ENCODE measurements at places on chromosomes 4 and X.

DNA sequence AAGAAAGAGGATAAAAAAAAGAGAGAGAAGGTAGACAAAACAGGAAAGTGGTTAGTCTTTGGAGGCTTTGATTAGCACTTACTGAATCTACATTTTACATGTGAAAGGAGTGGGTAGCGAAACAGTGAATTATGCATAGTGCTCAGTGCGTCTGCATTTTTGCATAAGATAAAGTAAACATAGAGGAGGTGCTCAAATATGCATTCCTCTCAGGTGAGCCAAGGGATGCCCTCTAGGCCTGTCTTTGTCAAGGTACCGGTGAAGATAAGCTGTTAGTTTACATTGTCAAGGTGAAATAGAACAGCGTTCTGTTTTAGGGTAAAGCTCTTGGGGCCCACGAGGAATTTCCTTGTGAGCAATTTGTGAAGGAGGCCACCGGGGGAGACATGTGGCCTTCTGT, 260.6 kb downstream of the TRIML1 start:
- DNase-seq, result no peak

- no peak for DNase-seq
These were observed 23.0 kb downstream of the GRXCR1 start for GRCh38 chr4:42915484-42915883.

- no peak for DNase-seq
These were observed 277.1 kb upstream of the DIAPH2 start for GRCh38 chrX:96407501-96407900.

- DNase-seq, result no peak
These were observed 979 bp upstream of the SLC9A6 start for GRCh38 chrX:135984256-135984655.

DNA sequence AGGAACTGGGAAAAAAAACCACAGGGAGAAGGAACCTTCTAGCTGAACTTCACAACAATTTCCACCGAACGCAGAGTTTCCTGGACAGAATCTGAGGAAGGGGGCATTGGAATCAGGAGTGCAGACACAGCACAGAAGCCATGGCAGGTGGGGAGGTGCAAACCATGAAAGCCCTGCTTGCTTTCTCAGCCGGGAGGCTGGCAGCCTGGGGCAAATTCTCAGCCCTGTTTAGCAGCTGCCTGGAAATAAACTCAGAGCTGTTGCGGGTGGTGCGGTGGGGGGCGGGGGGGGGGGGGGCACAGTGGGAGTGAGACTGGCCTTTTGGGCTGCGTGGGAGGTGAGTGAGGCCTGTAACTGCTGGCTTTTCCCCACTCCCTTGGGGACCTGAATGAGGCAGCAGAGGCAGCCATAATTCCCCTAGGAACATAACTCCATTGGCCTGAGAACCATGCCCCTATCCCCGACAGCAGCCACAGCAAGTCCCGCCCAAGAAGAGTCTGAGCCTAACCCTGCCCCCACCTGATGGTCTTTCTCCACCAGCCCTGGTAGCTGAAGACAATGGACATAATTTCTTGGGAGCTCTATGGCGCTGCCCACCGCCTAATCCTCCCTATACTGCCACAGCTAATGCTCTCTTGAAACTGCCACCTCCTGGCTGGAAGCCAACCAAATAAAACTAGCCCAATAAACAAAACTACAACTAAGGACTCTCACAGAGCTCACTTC, 176.3 kb downstream of the FAM13A start:
- DNase-seq, result peak; percentile 60

DNA sequence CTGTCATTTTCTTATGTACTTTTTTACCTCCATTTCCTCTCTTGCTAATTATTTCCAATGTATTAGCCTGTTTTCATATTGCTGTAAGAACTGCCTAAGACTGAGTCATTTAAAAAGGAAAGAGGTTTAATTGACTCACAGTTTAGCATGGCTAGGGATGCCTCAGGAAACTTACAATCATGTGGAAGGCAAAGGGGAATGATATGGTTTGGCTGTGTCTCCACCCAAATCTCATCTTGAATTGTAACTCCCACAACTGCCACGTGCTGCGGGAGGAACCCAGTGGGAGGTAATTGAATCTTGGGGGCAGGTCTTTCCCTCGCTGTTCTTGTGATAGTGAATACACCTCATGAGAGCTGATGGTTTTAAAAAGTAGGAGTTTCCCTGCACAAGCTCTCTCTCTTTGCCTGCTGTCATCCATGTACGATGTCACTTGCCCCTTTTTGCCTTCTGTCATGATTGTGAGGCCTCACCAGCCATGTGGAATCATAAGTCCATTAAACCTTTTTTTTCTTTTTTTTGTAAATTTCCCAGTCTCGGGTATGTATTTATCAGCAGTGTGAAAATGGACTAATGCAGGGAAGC, 870.0 kb upstream of the INTU start:
- DNase-seq, result no peak

GRCh38 chr4:165209796-165210195, 2.4 kb downstream of the KLHL2 start:
- DNase-seq, result no peak

DNA sequence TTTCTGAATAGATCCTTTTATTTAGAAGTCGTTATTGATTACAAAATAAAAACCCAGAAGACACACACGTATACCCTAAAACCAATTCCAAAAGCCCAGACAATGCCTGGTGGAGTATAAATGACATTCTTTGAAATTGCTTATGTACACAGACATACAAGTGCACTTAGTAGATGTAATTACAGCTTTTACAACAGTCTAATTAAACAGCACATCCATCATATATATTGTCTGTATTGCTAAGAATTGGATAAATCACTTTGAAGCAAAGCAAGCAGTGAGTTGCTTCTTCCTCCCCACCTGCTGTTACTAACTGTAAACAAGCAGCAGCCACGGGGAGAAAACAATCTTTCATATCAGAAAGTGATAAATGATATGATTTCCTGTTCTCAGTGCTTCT, 645.7 kb downstream of the TLL1 start:
- peak; percentile 90 for DNase-seq

- no peak for DNase-seq
These were observed 41.2 kb downstream of the LAS1L start for GRCh38 chrX:65493431-65493830.

- no peak for DNase-seq
These were observed 367.6 kb downstream of the ARHGAP24 start for GRCh38 chr4:85842540-85842939.

GRCh38 chr4:1512738-1513660, 106.8 kb upstream of the NKX1-1 start:
- no peak for DNase-seq

GRCh38 chrX:118521435-118521834, 25.8 kb downstream of the DOCK11 start:
- no peak for DNase-seq

DNA sequence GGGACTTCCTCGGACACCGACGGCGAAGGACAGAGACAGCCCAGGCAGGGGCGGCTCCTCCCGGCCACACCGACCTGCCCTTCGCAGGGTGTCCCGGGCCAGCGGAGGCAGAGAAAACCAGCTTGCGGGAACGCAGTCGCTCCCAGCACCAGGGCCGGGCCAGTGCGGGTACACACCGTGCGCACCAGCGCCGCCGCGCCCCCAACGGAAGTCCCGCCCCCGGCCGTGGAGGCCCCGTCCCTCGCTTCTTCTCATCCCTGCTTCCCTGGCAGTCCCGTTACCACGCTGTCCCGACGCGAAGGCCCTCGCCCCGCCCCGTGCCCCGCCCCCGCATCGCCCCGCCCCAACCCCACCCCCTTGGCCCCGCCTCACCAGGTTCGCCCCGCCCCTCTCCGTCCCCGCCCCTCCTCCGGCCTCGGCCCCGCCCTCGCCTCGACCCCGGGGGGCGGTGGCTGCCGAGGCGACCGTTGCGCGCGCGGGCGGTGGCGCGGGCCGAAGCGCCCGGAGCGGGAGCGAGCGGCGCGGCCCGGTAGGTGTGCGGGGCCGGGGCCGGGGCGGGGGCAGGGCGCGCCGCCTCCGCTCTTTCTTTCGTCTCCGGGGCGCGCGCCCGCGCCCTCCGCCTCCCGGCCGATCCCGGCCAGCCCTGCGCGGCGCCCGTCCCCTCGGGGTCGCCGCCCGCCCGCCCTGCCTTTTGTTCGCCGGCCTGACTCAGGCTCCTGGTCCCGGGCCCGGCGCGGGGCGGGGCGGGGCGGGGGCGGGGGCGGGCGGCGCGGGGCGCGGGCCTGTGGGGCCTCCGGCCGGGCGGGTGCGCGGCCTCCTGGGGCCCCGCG, at the start of gene RGS12:
Gene RGS12, plus strand, starts transcription at position 451 of the 830 bp plus-strand sequence. CDS start 23,150 bp downstream, outside the sequence.
- DNase-seq, result peak; percentile 94

GRCh38 chr4:87310691-87311335, 11.9 kb downstream of the HSD17B13 start:
- no peak for DNase-seq

- DNase-seq, result no peak
These were observed 208.2 kb upstream of the PSAPL1 start for GRCh38 chr4:7642741-7643458.

DNA sequence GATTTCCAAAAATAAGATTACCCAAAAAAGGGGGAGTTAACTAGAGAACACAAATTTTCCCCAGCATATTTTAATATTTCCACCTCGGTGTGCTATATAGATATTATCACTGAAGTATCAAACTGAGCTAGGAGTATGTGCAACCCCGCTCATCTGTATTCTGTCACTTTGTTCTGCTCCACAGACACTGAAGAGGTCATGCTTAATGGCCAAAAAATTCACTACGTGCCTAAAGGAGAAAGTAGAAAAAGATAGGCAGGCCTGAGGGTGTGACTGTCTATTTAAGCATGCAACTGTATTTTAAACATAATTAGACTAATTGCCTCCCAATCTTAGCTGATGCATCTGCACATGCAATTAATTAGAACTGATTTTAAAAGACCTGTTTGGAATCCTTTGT, 24.5 kb downstream of the SH3RF1 start:
- DNase-seq, result no peak

- DNase-seq, result no peak
These were observed 2.0 kb upstream of the FATE1 start for GRCh38 chrX:151713849-151714248.
